ENCODE measurements at places on chromosomes 13 and 19. TPM values are rescaled to one million over a fixed set of nuclear protein-coding genes. Genes with fewer than 3 reads are reported as not detected.

DNA sequence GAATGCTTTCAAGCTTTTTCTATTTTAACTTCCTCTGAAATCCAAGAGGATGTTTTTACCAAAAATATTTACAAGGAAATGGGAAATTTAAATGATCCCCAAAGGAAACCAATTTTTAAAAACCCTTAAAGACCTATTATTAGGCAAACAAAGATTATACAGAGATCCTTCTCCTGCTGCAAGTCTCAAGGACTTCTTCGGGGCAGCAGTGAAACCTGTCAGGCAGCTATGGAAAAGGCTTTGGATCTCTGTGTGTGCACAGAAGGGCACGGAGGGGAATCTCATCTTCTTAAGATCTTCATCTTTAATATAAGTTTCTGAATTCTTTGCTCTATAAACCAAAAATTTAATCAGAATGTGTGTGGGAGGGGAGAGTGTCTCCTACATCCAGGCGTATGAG lies 36.0 kb upstream of the CLDN10 start:
- no peak for DNase-seq

- no peak for DNase-seq
These were observed 522.3 kb upstream of the NBEA start for GRCh38 chr13:34419755-34420154.

- no peak for DNase-seq
These were observed 62.9 kb downstream of the RASA3 start for GRCh38 chr13:114069376-114070097.

DNA sequence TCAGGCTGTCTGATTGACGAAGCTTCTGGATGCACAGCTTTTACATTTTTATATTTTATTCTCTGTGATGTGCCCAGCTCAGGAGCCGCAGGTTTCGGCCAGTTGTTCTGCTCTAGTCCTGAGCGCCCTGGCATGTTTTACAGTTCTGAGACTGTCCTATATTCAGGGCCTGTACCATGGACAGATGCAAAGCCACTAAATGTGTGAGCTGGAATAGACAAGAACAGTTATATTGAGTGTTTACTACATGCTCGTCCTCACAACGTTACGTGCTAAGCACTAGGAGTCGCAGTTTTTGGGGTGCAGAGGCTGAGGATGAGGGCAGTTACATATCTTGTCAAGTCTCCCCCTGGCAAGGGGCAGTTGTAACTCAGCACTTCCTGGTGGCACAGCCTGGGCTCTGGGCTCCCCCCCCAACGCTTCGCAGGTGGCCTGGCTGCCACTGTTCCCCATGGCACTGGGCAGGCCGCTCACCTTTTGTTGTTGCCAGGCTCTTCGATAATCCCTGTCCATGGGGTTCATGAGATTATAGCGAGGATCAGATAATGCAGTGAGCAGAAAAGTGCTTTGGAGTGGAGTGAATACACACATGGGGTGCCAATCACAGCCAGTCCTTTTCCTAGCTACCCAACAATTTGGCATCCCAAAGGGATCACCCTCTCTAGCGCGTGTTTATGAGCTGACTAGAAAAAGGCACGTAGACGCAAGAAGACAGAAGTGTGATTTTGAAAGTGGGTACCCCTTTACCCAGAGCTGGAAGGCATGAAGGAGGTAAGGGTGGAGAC lies 23.5 kb downstream of the ARL11 start:
- no peak for DNase-seq

GRCh38 chr19:30419568-30420180 lies 47.5 kb downstream of the ZNF536 start:
- DNase-seq: no peak

GRCh38 chr13:93326234-93326811 lies 99.7 kb downstream of the GPC6 start:
- DNase-seq: no peak

DNA sequence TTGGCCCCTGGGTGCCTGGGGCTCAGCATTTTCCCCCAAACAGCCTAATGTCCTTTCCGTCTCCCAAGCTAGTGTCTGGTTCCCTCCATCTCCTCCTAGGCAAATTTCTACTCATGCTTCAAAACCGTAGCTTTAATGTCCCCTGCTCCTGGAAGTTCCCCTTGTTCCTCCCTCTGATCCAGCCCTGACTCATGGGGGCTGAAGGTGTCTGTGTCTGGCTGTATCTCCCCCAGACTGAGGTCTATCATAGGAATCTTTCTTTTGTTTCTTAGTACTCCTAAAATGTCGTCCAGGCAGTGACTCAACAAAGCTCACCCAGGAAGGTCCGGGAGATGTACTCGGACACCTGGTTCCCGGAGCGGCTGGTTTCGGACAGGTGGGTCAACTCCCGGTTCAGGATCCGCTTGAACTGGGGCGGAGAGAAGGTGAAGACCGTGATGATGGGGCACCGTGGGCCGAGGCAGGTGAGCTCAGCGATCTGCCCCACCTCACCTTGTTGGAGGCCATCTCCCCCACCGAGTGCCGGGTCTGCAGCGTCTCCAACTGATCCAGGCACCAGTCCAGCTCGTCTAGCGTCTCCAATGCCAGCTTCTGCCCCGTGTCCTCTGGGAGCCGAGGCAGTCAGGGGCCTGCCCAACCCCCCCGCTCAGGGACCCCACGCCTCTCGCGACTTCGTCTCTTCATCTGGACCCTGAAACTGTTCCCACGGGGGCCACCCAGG lies 6.2 kb downstream of the PDE4C start:
- no peak for DNase-seq

- DNase-seq: peak; percentile 79
These were observed 64.2 kb downstream of the CRYL1 start for GRCh38 chr13:20461481-20461859.

- peak; percentile 24 for DNase-seq
These were observed 427 bp downstream of the ZNF160 start for GRCh38 chr19:53102756-53103233.

DNA sequence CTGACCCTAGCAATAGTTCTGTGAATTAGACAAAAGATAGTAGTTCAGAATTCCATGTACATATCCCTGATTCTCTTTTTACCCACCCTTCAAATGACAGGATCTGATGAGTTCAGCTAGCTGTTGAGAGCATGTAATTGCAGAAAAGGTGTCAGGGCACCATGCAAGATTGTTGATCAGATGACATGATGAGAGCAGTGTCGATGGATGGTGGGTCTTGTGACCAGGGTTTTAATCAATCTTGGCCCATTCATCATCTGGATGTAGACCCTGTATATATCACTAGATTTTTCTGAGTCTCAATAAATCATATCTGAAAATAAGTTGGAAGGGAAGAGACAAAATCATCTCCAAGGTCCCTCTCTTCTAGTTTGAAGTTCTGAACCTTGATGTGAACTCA lies 379.0 kb downstream of the OXGR1 start:
- DNase-seq: no peak

GRCh38 chr13:44458313-44458975 lies 84.8 kb downstream of the SERP2 start:
- no peak for DNase-seq

DNA sequence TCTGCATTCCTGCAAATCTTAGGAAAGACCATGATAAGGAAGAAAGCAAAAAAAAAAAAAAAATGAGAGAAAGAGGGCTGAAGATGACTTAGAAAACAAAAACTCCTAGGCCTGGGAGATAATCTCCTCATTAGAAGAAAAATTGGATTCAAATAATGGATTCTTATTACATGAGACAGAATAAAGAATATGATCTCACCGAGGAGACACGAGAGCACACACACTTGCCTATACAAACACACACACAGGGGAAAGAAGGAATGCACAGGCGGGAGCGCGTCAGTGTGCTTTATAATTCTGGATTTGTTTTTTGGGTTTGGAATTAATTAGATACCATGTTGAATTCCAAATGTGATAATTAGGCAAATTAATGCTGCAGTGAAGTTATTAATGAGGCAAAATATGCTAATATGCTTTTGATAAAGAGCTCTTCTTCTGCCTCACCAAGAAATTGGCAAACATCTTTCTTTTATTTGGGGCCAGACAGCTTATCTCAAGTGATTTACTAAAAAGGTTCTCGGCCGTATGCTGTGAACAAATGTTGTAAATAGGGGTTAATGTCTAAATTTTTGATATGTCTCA lies 36.1 kb upstream of the PCDH8 start:
- DNase-seq: no peak

- no peak for DNase-seq
These were observed 211.4 kb downstream of the KCNRG start for GRCh38 chr13:50226515-50227155.

- no peak for DNase-seq
These were observed 1381.5 kb downstream of the SLITRK5 start for GRCh38 chr13:89052699-89053098.

- no peak for DNase-seq
These were observed 16.3 kb downstream of the DPP9 start for GRCh38 chr19:4707322-4707721.

DNA sequence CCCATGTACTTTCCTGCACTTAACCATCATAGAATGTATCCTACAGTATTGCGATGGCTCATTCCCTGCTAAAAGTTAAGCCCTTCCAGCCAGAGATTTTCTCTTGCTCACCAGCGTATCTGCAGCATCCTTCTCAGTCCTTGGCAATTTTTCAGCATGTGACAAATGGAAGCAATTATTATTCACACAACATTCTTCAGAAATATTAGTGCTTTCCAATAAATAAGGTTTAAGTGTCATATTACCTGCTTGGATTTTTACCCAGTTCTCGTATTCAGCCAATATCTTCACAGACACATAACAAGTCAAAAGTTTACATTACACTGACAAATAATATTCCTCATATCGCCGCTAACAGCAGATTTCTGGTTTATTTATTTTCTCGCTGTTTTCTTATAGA lies 82.3 kb downstream of the POU4F1 start:
- DNase-seq: no peak

DNA sequence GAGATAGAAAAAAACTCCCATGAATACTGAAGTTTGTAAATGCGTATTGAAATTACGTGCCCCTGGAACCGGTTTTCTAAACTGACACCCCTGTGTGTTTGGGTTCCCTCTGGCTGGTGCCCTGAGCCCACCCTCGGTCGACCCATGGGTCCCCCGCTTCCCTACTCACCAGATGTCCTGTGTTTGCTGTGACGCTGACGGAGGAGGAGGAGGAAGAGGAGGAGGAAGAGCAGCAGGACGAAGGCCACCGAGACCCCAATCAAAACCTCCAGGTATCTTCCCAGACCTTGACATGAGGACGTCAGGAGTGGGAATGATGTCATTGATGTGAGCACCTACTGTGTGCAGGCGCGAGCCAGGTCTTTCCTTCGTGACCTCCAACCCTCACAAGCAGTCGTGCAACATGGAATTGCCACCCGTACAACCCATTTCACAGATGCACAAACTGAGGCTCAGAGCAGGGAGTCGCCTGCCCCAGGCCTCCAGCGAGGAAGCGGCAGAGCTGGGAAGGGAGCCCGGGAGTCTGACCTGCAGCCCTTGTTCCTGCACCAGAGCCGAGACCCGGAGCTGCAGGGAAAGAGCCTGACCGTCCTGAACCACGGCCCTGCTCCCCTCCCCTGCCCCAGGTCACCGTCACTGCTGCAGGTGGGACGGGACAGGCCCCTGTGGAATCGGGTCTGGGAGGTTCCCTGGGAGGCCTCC lies 3.7 kb downstream of the LILRB3 start:
- no peak for DNase-seq

GRCh38 chr19:18306888-18307260 lies 16.0 kb downstream of the LSM4 start:
- peak; percentile 51 for DNase-seq

DNA sequence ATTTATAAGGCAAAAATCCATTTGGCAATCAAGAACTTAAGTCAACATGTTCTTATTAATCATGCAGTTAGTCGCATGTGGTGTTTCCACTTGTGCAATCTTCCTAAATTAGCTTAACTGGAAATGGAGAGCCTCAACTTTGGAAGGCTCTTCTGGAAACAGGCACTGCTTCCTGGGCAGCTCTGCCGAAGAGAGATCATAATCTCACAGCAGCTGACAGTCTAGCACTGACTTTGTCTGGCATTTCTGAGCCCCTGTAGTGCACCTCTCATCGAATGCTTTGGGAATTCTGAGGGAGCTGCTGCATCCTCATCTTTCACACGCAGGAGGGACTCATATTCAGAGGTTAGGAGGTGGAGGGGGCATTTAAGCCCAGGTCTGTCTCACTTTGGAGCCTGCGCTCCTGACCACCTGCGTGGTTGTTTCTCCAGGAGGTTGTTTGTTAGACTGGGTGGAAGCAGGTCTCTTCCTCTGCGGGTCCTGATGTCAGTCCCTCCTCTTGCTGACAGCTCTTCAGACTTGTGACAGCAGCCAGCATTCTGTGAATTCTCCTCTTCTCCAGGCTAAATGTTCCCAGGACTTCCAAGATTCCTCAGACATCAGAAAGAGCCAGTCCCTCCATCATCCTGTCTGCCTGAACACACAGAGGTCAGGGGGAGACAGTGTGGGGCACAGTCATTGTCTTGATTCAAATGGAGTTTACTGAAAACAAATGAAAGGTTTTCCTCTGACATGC lies 100.4 kb upstream of the GJB6 start:
- peak; percentile 48 for DNase-seq

DNA sequence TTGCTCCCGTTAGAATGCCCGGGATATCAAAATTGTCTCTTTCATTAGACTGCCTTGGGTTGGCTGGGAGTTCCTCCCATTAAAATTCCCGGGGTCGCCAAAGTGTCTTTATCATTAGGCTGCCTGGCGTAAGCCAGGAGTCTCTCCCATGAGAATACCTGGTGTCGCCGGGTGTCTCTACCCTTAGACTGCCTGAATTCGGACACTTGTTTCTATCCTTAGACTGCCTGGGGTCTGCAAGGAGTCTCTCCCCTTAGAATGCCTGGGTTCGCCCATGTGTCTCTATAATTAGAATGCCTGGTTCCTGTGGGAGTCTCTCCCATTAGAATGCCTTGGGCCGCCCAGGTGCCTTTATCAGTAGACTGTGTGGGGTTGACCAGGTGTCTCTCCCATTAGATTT lies 1538.2 kb downstream of the UQCRFS1 start:
- no peak for DNase-seq

DNA sequence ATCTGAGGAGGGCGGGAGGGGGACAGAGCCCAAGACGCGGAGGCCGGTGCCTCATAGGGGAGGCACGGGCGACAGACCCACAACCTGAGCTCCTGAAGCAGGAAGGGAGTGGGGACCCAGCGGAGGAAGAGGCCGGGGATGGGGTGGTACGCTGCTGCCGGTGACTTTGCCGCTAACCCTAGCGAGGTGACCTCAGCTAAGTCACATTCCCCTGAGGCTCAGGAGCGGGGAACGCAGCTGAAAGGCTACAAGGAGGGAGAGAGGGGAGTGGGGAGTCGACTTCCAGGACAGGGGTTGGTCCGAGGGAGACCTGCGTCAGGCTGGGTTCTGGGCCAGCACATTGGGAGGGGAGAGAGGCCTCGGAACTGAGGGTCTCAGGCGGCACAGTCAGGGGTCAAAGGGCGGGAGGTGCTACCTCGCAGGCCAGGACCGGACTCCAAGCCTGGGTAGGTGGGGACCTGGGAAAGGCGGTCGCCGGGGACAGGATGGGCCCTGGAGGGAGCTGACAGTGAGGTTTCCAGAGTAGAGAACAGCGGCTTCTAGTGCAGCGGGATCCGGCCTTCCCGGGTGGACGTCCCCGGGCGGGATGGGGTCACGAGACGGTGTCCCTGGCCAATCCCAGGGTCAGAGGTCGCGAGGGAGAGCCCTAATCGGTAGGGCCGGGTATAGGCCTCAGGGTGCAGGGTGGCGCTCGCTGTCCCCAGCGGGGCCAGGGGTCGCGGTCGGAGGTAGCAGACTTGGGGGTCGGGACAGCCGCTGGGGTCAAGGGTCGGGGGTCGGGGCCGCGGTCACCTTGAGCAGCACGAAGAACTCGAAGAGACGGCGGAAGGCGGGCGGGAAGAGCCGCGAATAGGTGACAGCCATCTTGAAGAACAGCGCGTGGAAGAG lies 699 bp downstream of the TMEM259 start:
- no peak for DNase-seq

Gene FGF22
- polyA plus RNA-seq: not detected

Gene NLRP7
- polyA plus RNA-seq: not detected

Gene CGB2
- not detected for polyA plus RNA-seq

Gene NKPD1
- polyA plus RNA-seq: 0.01 TPM

Gene GPR12
- polyA plus RNA-seq: not detected

Gene MLLT1
- polyA plus RNA-seq: 14.4 TPM

Gene NR2F6
- 9.6 TPM for polyA plus RNA-seq

Gene ACP4
- not detected for polyA plus RNA-seq
